Progenitor cell of endocrine pancreas (in vitro differentiated cells): ENCODE measurements at places on chromosomes 3 and 15.

DNA sequence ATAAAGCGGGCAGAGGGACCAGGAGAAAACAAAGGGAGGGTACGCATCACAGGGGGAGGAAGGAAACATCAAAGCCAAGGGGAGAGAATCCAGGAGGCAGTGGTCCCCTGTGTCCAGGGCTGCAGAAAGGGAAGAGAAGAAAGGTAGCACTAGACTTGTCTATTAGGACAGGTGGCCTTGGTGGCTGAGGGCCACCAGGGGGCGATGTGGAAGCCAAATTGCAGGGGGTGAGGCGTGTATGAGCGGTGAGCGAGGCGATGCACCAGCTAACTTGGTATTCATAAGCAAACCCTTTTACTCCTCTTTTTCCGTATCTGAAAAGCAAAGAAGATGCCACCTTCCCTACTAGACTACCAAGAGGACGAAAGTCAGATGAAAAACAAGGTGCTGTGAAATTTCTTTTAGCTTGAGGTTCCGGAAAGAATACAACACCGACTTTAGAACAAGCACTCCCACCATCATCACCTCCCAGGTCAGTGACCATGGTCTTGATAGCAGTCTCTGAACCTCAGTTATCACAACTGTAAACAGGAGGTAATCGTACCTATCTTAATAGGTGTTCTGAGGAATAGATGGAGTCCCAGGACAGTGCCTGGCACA is 654.4 kb upstream of the ADAMTS9 start:
- peak; percentile 32 for DNase-seq

- no peak for DNase-seq
Measured at GRCh38 chr3:169162107-169162506, 501.4 kb downstream of the MECOM start.

- DNase-seq, result no peak
Measured at GRCh38 chr15:47507221-47507985, 209.9 kb upstream of the SEMA6D start.

GRCh38 chr3:49924683-49925082 is 4.9 kb downstream of the MON1A start:
- no peak for DNase-seq

DNA sequence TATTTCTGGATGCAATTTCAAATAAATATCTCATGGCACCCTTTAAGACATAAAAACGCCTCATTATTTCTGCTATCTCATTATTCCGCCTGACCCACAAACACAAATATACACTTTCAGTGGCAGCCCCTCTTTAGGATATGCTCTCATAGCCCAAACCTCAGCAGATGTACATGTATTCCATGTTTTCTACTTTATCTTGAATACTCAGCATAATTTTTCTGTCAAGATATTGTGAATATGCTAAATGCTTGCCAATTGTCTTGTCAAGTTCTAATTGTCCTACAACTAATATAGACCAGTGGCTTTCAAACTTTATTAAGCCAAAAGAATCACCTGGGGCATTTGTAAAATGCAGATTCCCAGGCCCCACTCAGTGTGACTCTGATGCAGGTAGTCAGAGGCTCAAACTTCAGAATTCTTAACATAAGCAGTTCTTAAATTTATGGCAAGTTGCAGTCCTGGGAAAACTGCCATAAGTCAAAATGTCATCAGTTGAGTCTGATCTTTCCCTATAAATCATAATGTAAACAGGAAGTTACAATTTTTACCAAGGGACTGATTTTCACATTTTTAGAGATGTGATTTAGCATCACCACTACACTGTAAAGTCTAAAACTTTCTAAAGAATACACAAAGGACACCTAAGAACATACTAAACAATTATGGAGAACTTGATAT is 135.1 kb downstream of the TBL1XR1 start:
- no peak for DNase-seq
